ENCODE measurements at places on chromosomes 16 and 17.

GRCh38 chr17:863880-864279 lies 81.7 kb downstream of the MRM3 start:
- DNase-seq, result no peak

- no peak for DNase-seq
Measured at GRCh38 chr17:57625511-57625910, 119.6 kb downstream of the CCDC182 start.

DNA sequence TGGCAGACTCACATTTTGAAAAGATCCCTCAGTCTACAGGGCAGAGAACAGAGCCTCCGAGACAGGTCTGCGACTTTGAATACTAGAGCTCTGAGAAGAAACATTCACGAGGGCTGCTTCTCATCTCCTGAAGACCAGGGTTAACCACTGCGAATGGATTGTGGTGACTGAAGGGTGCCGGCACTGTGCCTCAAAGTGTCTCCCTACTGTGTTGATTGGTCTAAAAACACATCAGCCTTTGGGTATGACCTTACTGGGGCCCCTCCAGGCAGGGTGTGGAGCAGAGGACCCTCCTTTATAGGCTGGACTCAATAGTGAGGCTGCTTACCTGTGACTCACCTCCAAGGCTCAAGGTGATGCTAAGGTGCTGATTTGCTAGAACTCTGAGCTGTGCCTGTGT lies 2.6 kb upstream of the LGALS9 start:
- no peak for DNase-seq

DNA sequence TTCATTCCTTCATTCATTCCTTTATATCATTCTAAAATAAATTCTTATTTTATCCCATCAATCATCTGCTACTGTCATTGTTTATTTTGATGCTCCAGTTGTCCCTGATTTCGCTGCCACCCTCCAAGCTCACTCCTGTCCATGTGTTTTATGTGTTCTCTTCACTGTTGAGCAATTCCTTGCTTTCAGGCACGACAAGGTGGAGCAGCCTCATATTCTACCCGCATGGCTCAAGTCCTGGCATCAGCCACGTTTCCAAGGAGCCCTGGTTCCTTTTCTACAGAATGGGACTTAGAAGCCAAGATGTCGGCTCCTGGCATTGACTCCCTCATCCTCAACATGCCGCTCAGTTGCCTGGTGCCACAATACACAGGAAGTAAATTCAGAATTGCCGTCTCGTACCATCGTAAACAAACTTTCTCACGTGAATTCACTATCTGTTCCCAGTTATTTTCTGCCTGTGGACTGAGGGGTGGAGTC lies 139.0 kb downstream of the RPTOR start:
- DNase-seq, result no peak

- no peak for DNase-seq
Measured at GRCh38 chr17:39608142-39608981, 642 bp upstream of the NEUROD2 start.

- no peak for DNase-seq
Measured at GRCh38 chr16:85946541-85947124, 47.7 kb downstream of the IRF8 start.

DNA sequence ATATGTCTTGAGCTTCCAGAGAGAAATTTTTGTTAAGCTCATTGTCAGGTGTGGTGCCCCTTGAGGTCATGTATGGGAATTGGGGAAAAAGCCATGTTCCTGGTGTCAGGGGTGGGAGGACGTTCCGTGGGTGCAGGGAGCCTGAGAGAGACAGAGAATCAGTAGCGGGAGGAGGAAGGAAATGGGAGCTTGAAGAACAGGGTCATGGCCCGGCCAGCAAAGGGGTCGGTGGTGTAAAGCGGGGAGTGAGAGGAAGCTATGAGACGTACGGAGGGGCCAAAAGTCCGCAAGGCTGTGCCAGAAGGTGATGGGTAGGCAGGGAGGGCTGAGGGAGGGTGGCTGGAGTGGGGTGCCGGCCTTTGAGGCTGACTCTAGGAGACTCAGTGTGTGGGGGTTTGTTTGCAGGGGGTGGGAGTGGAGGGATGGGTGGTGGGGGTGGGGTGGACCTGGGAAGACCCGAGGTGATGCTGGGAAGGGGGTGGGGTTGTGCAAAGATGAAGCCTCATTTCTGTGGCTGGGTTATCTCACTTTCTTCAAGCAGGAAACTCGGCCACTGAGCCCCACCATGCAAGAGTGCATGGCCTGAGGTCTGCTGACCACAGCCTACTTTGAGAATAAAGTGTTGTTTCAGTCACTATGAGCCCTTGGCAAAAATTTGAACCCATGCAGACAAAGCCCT lies 63.6 kb downstream of the PLCG2 start:
- DNase-seq, result no peak

DNA sequence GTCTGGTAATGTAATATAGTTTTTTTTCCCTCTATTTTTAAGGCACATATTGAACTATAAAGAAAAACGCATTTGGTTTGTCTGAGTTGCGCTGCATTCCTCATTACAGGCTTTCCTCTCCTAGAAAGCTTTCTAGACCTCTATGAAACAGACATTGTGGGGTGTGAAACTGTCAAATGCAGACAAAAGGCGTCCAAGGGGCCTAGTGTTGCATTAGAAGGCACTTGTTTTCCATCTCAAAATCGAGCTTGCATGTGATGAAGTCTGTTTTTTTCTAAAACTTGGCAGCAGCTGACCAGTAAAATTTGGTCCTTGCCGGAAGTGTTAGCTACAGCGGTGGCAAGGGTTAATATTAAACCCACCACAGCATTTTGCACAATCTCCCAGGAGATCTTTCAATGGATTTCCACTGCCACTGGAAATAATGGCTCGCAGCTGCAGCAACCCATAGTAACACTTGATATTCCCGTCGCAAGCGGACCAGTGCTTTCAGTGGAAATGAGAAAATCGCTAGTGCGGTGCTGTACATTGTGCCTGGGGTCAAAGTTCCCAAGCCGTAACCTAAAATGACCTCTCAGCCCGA lies 602.6 kb downstream of the KCNJ2 start:
- no peak for DNase-seq

DNA sequence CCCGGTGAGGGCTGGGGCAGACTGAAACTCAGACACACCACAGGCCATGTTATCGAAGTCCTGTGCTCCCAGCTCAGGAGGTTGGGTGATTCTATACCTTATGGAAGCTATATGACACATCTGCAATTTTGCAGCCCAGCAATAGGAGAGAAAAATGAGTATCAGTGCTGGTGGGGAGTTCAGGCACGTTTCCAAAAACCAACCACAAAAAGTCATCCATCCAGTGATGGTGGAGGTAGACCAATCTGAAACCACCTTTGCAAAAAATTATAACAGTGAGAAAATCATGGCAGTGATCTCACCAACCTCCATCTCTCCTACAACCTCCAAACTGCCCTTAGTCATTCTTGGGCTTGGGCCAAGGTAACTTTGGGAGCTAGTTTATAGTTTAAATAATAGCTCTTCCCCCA lies 327.9 kb downstream of the SLC39A11 start:
- DNase-seq, result no peak

DNA sequence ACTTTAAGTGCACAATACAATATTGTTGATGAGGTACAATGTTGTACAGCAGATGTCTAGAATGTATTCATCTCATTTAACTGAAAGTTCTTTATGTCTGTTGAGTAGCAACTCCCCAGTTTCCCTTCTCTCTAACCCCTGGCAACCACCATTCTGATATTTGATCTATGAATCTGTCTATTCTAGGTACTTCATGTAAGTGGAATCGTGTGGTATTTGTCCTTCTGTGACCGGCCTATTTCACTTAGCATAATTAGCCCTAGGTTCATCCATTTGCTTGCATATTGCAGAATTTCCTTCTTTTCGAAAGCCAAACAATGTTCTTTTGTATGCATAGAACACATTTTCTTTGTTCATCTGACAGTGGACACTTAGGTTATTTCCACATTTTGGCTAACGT lies 10.8 kb downstream of the RGS9 start:
- DNase-seq, result no peak

- DNase-seq, result no peak
Measured at GRCh38 chr16:67407176-67407787, 9.0 kb downstream of the ZDHHC1 start.

GRCh38 chr16:11256661-11257130 lies 692 bp upstream of the SOCS1 start:
- no peak for DNase-seq

DNA sequence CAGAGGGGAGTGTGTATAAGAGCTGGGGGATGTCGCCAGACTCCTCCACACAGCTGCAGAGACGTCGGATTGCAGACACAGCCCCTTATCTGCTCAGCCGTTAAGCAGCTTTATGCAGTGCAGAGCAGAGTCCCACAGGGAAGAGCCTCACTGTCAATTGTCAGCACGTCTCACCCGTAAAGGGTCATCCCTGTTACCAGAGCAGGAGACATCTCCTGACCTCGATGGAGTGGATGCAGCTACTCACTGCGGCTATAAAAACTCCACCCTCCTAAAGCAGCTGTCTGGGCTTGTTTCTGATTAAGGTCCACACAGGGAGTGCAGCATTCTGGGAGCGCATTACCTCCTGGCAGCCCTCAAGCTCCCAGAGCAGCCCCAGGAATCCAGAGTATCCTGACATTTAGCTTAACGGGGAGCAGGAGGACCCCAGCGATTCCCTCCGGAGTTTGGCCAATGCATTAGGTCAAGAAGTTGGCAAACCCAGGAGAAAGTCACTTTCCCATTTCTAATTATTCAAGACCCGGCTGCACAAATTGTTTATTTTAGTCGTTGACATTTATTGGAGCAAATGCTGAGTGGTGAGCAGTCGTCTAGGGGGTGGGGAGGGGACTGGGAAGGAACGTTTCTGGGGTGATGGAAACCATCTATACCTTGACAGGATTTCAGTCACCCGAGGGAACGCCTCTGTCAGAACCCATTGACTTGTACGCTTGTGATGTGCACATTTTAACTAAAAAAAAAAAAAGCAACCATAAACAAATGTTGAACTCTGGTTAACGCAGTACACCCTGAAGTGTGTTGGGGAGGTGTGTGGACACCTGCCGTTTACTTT lies 100.0 kb upstream of the ZNF469 start:
- DNase-seq, result no peak

DNA sequence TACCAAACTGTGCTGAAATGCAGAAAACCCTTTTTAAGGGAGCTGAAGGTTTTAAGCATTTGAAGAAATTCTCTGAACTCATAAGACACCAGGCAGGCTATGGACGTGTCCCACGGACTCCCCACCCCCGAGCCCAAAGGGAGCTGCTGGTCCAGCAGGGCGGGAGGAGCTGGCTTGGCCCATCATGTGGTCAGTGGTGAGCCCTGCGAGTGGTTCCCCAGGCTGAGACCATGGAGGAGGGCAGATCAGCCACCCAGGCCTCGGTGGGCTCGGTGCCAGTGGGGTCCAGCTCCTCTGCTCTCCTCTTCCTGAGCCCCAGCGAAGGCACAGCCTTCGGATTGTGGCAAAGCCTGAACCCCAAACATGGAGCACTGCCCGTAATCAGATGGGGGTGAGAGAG lies 27.0 kb downstream of the LGALS3BP start:
- DNase-seq, result no peak

Data from 8988T (cell line).